ENCODE measurements at places on chromosomes 4 and X. TPM values are rescaled to one million over a fixed set of nuclear protein-coding genes. Genes with fewer than 3 reads are reported as not detected.

The ZIC3 gene
- not detected for total RNA-seq

The SLC6A8 gene
- 42.3 TPM for total RNA-seq

The SPARCL1 gene
- total RNA-seq: 868 TPM

The ASB12 gene
- not detected for total RNA-seq

The EDNRA gene
- 35.6 TPM for total RNA-seq

- DNase-seq: no peak
Observed at GRCh38 chrX:72107320-72107719, 24.4 kb downstream of the RTL5 start.

DNA sequence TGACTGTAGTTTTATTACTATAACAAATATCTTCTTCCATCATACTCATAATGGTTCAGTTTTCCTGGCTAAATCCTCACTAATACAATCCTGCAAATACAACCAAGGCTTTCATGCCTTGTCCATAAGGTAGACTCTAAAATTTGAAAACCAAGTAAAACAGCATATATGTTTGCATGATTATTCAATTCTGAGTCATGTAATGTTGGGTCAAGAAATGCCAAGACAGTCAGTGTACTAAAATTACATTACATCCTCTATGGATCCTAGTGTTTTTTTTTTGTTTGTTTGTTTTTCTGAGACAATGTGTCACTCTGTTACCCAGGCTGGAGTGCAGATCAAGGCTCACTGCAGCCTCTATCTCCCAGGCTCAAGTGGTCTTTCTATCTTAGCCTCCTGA, 38.6 kb upstream of the TEX13D start:
- DNase-seq: no peak

DNA sequence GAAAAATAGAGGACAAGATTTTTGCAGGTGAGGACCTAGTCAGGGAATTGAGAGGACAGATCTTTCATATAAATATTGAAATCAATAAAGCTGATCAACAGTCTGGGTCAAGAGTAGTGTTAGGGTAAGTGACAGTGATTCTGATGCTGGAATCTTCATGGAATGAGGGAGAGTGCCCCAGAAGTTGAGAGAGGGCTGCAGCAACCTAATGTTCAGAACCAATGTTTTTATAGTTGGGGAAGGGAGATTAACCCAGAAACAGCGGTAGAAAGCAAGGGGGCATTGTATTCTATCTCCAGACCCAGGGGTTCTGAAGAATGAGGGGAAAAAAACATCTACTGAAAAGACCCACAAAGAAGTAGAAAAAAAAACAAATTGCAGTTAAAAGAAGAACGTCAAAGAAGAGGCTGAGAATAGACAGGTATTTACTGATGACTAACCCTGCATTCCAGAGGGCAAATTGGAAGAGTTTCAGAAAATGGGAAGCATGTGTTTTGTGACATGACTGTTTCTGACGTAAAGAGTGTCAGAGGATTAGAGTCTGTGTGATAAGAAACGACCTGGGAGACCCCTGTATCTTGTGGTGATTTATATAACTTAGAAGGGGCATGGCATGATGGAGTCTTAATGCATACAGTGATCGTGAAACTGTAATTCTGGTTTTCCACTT, 819.6 kb upstream of the EPHA5 start:
- no peak for DNase-seq

DNA sequence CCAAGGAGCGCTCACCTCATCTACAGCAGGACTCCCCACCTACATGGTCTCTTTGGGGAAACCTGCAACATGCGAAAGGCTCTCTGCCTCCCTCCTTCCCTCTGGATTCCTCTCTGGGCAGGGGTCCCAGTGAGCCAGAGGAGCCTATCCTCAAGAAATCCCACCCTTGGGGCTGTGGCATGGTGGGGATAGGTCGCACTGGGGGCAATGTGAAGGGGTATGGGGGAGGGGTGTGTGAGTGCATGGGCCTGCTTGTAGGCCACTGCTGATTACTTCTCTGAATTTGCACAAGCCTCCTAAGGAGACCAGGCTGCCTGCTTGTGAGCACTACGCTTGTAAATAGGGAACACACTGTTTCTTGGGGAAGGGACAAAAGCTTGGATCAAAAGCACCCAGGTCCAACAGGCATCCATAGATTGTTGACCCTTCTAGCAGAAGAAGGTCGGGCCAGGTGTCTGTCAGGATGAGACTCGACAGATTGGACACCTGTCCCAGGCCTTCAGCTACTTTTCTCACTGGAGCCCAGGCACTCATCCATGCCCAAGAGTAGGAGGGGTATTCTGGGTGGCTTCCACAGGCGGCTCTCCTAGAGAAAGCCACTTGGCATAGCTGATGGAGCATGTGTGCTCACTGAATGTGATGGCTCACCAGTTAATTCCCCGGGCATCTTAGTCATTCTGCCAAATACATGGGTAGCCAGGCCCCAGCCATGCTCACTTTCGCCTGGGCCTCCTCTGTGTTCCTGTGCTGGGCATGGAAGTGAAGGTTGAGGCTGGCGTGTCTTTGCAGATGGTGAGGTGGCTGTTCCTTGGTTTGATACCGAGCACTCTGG, 75.0 kb downstream of the NBDY start:
- DNase-seq: peak; percentile 54

DNA sequence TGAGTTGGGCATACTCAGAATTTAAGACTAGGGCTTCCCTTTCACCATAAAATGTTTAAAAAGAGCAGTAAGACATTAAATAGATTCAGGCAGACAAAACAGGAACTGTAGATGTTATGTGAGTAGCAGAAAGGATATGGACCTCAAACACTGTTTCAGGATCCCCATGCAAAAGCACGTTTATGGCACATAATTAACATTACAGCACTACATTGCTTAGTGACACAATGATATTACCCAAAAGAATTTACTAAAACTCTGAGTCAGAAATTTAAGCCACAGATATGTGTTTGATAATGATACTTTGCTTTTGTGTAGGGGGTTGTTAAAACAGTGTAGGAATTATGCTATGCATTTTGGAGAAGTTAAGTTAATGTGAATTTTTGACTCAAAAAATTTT, 266.3 kb downstream of the PDGFC start:
- DNase-seq: no peak

GRCh38 chrX:45513042-45513441, 312.4 kb upstream of the DIPK2B start:
- DNase-seq: no peak

- DNase-seq: no peak
Observed at GRCh38 chrX:7205037-7205577, 57.2 kb upstream of the PUDP start.

- DNase-seq: no peak
Observed at GRCh38 chr4:136741468-136741867, 790.8 kb downstream of the PCDH18 start.

GRCh38 chrX:71534773-71535544, 2.1 kb downstream of the OGT start:
- no peak for DNase-seq

GRCh38 chr4:26238778-26239679, 81.8 kb upstream of the RBPJ start:
- no peak for DNase-seq

DNA sequence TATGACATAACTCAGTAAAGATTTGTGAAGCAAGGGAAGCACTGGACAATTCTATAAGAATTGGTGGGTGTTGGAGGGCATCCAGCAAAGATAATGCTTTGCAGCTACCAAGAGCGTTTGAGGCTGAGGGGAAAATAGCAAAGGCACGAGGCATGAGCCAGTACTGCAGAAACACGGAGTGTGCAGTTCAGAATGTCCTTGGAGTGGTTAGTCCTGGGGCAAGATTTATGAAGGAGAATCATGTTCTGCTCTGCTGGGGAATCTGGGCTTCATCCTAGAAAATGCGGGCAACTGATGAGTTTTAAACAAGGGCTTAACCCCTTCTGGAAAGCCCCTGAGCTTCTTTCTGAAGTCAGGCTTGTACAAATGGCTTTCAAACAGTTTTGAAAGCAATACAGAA, 452.5 kb downstream of the IL15 start:
- DNase-seq: no peak

DNA sequence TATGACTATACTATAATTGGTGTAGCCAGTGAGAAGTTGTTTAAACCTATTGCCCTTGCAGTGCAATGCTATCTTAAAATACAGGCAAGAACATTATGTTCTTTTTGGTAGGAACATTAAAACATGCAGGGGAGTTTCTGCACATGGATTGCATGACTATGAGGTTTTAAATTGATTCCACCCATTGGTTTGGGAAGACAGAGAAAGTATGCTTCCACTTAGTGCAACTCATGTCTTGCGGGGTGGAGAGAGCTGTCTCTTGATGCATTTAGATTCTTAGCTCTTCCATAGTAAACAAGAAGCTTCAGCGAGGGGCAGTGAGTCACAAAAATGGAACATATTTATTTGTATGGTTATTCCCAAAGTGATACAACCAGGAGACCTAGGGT, 39.5 kb upstream of the RASL11B start:
- DNase-seq: no peak

DNA sequence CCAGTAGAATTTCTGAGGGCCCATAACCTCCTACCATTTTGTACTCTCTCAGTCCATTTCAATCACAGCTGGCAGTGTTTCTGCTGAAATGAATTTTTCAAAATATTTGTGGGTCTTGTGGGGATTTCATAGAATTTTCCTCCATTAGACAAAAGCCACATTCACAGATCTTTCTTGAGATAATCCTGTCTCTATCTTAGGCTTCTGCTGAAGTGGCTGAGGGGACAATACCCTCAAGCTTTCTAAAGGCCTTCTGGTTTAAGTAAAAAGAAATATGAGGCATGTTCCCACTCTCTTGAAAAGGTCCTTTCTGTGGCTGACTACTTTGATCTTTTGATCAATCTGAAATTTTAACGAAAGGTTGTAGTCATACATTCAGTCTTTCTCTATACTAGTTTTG, 1930.0 kb upstream of the AGA start:
- DNase-seq: no peak

DNA sequence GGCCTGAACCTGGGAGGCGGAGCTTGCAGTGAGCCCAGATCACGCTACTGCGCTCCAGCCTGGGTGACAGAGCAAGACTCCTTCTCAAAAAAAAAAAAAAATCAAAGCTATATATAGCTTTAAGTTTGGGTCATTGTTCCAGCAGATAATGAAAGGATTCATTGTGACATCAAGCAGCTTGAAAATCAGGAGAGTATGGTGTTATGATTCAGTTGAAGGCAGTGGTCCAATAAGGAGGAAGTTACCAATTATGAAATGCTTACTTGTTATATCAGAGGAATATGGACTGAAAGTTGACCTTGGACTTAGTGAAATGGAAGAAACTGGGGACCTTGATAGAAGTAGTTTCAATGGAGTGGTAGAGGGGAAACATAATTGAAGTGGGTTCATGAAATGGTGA, 140.4 kb upstream of the MAD2L1 start:
- no peak for DNase-seq

DNA sequence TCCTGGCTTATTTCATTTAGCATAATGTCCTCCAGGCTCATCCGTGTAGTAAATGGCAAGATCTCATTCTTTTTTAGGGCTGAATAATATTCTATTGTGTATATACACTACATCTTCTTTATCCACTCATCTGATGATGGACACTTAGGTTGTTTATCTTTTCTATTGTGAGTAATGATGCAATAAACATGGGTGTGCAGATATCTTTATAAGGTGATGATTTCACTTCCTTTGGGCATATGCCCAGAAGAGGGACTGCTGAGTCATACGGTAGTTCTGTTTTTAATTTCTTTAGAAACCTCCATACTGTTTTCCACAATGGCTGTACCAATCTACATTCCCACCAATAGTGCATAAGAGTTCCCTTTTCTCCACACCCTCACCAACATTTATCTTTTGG, 317.6 kb upstream of the CNKSR2 start:
- DNase-seq: no peak

DNA sequence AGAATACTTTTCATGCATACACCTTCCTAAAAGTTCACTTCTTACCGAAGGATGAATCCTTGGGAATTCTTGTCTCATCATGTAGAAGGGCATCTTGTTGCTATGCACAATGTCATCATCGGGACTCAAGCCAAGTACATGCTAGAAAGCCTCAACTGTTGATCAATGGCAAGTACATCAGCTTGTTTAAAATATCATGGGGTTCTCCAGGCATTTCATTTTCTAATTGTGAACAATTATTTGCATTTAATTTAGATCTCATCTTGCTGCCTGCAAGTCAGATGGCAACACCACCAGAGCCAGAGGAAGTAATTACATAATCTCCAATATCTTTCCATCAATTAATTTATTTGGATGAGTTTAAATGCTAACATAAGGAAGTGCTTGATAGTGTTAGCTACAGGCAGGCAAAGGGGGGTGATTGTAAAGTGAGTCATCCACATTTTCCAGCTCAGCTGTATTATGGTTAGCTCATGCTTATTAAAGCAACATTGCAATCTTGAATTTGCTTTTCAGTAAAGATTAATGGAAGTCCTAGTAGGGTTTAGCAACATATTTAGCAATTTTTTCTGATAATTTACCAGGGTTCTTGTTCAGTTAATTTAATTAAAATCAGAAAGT, 356.5 kb downstream of the CBLL2 start:
- DNase-seq: no peak

- DNase-seq: no peak
Observed at GRCh38 chr4:141705747-141706377, 69.5 kb downstream of the IL15 start.

GRCh38 chr4:144656850-144657249, 10.9 kb downstream of the HHIP start:
- DNase-seq: no peak

GRCh38 chr4:37797374-37797773, 29.1 kb upstream of the PGM2 start:
- no peak for DNase-seq

- no peak for DNase-seq
Observed at GRCh38 chr4:102042871-102043802, 252.6 kb downstream of the BANK1 start.

DNA sequence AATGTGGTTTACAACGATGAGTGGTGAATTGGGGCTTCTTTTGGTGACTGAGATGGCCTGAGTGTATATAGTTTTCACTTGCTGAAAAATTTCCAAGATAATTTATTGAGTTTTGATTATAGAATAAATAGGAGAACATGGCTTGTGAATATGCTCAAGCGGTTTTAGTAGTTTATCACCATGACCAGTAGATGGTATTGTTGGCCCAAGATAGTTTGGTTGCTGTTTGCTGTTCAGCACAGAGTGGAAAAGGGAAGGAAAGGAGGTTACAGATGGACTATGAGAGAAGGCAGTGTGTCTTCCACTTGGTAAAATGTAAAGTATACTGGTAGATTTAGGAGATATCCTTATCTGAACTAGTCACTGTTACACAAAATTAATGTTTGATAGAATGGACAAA, 55.8 kb upstream of the POU4F2 start:
- no peak for DNase-seq
